Left kidney (tissue), 8 donors: ENCODE measurements at places on chromosomes 1 and 21. TPM values are rescaled to one million over a fixed set of nuclear protein-coding genes. Genes with fewer than 3 reads are reported as not detected.

GPR157 gene
- polyA plus RNA-seq: 1.4 TPM

THRAP3 gene
- polyA plus RNA-seq: 169 TPM

HMGCS2 gene
- polyA plus RNA-seq: 79.7 TPM

KRTAP15-1 gene
- polyA plus RNA-seq: not detected

UTS2 gene
- not detected for polyA plus RNA-seq

SNX7 gene
- polyA plus RNA-seq: 39.2 TPM

F5 gene
- 5.7 TPM for polyA plus RNA-seq

ABCA4 gene
- 11.4 TPM for polyA plus RNA-seq

IFNLR1 gene
- polyA plus RNA-seq: 3.5 TPM

TMEM125 gene
- 15.6 TPM for polyA plus RNA-seq

TNFAIP8L2 gene
- 1.6 TPM for polyA plus RNA-seq

LCE2B gene
- not detected for polyA plus RNA-seq

DNA sequence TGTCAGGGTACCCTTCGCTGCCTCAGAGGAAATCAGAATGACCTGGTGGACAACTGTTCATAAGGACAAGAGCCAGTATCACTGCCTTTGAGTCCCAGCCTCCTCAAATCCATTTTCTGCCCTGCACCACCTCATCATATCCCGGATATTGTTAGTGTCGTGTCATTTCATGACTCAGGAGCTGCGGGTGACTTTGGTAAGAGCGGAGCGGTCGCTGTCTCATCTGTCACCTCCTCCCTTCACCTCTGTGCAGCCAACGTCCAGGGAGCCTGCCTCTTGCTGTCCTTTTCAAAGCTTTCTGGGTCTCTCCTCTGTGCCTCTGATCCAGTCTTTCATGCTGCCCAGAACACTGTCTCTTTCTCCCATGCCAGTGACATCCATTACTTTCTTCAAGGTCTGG lies 7.0 kb upstream of the C1orf198 start:
- DNase-seq: no peak

DNA sequence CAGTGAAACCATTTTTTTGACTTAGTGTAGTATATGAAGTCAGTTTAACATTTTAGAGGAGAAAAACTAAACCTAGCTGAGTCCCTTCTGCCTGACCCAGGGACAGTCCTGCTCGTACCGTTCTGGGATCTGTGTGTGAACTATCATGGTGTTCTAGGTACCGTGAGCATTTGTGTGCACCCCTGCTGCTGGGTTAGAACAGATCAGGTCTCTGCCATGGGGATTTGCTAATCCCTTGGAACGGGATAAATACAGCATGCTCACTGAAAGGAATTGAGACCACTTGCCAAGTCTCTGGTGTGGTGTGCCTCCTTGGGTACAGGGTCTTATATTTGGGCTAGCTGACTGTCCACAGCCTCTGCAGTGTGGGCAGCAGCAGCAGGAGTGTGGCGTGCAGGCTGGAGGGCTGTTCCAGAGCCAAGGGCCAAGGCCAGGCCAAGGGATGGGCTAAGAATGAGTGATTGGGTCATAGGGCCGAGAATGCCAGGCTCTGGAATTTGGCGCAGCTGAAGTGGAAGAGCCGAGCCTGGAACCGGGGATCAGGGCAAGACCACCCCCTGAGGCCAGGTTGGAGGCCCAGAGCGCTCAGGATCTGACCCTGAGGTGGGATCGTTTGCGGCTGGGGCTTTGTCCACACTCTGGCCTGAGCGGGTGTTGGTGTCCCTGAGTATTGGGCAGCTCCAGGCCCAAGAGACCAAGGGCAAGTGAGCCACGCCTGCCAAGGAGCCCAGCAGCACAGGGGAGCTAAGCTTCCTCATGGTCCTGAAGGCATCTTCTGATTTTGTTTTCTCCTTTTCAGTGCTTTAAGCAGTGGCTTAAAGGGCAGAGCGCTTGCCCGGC lies 66.3 kb downstream of the VPS26C start:
- DNase-seq: no peak

DNA sequence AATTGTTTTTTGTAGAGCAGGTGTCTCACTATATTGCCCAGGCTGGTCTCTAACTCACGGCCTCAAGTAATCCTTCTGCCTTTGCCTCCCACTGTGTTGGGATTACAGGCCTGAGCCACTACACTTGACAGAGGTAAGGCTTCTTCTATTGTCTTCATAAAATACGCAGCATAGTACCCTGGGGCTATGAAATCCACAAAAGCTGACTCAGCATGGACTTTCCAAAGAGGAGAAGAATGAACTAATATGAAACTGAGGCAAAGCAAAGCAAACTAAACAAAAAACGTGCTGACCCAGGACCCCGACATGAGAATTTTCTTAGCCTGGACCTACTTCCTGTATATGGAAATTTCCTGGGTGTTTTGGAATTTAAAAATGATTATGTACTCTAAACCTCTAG lies 18.5 kb upstream of the ATP13A2 start:
- no peak for DNase-seq

DNA sequence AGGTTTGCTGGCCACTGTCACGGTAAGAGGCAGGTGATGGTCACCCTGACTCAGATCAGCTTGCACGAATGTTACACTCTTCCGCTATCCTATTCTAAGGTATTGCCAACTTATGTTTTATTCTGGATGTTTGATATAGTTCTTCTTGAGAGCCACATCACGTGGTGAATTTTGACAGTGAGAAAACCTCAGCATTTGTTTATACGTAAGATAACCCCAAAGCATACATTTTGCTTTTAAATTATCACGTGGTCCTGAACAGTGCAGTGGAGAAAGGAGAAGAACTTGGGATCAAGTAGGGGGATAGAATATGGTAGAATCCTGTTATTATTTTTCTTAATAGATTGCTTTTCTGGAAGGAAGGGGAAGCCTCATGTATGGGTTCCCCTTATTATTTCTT lies 16.6 kb downstream of the ATP1A1 start:
- no peak for DNase-seq

DNA sequence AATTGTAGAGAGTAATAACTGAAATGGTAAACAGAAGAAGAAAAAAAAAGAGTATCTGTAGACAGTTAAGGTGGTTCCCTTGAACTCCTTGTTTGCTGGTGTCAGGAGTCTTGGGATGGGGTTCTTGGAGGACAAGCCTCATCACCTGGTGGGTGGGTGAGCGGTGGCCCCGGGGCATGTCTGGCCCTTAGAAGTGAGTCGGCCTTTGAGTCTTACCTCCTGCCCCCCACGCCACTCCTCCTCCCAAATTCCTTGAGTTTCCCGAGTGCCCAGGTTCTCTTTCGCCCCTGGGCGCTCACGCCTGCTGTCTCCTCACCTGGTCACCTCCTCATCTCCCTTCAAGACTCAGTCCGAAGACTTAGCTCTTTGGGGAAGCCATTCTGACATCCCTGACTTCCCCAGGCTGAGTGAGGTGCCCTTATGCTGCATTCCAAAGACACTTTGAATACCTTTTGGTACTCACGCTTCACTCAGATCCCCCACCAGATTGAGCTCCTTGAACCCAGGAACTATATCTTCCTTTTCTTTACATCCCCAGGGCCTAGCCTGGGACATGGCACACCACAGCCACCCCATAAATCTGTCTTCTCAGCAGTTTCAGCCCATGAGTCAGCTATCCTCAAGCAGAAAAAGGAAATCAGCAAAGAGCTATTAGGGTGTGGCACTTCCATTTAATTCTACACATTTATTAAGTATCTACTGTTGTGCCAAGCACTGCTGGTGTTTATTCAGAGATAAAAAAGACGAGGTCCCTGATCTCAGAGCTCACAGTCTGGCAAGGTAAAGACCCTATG lies 13.5 kb upstream of the IKBKE start:
- DNase-seq: no peak

GRCh38 chr1:222040121-222040805 lies 298.4 kb upstream of the DUSP10 start:
- peak; percentile 55 for DNase-seq

- DNase-seq: no peak
Observed at GRCh38 chr21:35649186-35649585, 411.1 kb downstream of the SETD4 start.

GRCh38 chr1:155085504-155086127 lies 7.0 kb downstream of the EFNA3 start:
- DNase-seq: no peak

DNA sequence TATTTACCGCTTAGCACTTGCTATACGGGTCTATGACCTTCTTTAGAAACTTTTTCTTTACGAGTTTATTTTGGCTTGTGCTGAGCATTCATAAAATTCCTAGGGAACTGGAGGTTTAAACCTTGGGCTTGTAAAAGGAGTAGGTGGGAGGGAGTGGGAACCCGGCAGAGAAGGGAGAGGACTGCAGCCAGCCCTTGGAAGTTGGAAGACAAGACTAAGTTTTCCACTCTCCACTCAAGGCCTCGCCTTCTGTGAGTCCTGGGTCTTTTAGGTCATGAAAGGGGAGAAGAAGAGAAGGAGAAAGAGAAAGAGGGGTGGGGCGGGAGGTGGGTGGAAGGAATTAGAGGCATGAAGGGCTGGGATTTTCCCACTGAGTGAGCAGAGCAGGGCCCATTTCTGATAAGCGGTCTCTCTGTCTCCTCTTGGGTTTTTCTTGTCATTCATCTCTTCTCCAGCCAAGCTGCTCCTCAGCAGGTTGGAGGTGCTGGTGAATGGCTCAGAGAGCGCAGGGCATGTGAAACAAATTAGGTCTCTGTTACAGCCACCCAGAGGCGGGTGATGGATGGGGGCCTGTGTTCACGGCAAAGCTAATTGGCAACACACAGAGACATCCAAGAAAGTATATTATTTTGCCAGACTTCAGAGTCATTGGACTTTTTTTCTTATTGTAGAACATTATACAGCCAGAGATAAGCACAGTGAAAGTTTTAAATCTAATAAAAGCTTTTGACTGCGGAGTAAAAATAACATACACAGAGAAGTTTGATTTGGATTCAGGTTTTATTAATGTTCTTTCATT lies 247.3 kb downstream of the FOXD2 start:
- no peak for DNase-seq

DNA sequence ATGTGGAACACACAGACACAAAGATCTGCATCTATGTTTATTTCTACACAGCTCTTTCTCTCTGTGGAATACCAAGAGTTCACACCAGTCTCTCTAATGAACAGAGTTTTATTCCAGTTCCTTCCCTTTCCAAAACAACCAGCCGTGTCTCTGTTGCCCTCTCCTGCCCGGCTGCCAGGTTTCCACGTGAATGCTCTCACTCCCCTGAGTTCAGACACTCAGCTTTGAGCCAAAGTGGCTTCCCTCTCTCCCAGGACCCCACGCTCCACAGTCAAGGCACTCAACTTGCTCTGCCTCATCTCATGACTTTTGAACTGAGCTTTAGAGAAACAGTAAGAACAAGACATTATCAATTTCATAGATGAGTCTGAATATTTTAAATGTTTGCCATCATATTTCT lies 488.9 kb downstream of the SMYD3 start:
- DNase-seq: no peak

- no peak for DNase-seq
Observed at GRCh38 chr21:44463724-44464123, 8.4 kb downstream of the LRRC3 start.

DNA sequence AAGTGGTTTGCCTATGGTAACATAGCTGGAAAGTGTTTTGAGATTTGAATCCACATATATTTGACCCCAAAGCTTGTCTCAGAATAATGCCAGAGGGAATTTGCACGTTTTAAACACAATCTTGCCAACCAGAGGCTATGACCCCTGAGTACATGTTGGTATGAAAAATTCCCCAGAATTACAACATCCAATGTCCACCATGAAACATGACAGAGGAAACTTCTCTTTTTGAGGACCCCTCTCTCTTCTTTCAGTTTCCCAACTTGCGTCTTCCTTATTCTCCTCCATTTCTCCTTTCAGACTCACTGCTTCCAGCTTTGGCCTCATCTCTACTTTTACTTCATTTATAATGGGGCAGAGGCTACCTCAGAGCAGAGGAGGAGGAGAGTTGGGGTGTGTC lies 5.5 kb upstream of the KCNJ9 start:
- no peak for DNase-seq

DNA sequence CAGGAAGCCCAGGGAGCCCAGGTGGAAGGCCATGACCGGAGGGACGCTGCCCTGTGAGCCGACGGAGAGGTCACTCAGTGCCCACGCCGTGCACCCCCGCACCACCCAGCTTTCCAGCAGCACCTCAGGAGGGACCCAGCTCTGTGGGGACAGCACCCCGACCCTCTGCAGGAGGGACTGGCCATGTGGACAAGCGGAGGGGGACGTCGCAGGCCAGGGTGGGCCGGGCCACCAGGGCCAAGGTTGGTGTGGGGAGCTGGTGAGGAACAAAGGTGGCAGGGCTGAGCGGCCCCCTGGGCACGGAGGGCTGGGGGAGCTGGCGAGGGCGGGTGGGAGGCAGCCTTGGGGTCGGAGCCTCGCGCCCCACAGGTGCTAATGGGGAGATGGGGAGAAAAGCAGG lies 22.8 kb downstream of the NADK start:
- DNase-seq: no peak

DNA sequence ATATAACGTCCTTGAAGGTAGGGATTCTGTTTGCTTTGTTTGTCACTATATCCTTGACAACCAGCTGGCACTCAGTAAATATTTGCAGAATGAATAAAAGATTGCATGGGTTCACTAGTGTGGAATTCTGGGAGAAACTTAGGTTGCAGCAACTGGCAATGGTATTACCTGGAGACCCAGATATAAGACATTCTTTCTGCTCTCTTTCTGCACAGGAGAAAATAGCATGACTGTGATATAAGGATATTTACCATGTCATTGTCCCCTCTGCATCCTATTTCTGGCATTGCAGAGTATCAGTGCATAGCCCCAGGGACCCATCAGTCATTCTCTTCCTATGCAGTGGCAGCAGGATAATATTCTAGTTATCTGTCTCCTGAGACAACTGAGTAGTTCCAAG lies 308.9 kb upstream of the LRRC7 start:
- DNase-seq: no peak

DNA sequence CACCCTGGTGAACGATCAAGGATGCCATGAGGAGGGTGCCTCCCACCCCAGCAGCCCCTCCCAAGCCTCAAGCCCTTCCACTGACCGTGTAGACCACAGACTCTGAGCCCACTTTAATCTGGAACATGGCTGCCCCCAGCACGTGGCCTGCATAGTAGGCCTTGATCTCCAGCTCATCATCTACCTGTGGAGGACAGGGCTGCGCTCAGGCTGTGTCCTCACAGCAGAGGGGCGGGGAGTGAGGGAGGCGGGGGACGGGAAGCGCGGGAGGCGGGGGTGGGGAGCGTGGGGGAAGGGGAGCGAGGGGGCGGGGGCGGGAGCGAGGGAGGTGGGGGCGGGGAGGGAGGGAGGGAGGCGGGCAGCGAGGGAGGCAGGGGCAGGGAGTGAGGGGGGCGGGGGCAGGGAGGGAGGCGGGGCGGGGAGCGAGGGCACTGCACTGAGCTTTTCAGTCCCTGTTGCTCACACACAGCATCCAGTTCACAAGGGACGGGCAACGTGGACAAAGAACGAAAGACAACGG lies 7.1 kb downstream of the PUSL1 start:
- DNase-seq: no peak
